ENCODE measurements at places on chromosomes 1 and 21.

DNA sequence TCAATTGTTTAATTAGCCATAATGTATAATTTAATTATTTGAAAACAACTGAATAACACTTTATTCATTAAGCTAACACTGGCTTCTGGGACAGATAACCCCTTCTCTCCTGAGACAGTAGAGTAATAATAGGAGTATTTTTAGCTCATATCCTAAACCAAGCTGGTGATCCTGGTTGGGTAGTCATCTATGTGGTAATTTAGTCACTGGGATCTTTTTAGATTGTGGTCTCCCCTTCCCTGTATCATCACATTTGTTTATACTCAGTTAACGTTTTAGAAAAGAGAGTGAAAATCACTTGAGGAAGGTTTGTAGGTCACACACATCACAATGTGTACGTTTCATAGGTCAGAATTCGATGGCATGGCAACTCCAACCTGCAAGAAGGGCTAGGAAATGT, 1356.6 kb upstream of the ADGRL2 start:
- DNase-seq, result no peak

DNA sequence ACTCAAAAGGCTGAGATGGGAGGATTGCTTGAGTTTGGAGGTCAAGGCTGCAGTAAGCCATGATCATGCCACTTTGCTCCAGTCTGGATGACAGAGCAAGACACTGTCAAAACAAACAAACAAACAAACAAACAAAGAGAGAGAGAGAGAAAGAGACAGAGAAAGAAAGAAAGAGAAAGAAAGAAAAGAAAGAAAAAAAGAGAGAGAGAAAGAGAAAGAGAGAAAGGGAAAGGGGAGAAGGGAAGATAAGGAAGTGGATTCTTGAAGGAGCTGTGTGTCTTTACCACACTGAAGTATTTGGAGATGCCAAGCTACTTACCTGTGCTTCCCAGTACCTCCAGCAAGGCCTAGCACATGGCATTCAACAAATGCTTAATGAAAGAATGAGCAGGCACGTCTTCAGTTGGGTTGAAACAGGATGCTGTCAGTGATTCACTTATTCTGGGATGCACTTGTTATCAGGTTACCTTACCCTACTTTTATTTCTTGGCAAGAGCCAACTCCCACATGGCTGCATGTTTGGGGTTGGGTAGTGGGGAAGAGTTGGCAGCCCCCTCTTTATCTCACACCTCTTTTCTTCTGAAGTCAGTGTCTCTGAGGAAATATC, 28.8 kb downstream of the CD101 start:
- DNase-seq, result no peak

DNA sequence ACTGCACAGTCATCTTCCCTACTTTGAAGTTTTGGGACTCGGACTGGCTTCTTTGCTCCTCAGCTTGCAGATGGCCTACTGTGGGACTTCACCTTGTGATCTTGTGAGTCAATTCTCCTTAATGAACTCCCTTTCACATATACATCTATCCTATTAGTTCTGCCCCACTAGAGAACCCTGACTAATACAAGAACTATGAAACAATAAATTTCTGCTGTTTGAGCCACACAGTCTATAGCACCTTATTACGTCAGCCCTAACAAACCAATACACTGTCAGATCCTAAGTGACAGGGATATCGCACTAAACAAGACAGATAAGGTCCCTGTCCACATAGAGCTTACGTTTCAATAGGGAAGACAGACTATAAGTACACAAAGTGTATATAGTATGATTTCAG, 120.1 kb downstream of the PLPP3 start:
- DNase-seq, result no peak

DNA sequence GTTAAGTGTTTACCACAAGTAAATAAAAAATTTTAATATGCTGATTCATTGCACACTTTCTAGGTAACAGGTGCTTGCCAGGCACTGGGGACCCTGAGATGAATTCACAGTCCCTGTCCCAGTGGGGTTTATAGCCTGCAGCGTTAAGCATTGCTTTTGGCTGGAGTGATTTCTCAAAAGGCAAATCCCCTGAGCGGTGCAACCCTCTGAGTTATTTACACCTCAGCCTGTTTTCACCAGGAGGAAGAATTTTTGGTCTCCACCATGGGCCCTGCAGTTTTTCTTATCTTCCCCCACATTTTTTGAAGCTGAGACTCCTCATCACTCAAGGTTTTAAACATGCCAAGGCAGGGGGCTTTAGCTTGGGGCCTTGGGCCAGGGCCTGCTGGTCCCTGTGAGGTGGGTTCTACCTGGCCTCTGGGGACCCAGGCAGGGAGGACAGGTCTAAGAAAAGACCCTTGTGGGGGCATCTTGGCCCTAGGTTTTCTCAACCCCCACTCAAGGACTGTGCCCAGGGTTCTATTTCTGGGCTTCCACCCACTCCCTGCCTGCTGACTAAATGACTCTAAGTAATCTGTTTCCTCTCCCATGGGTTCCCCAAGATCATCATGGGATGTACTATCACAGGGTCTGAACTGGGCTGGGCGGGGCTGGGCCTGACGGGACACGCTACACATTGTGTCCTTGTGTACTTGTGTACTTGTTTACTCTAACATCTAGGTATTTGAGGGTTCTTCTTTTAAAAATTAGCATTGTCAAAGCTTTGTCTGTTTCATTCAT, 10.2 kb upstream of the CHIT1 start:
- DNase-seq, result no peak

GRCh38 chr1:67060811-67061218, 6.9 kb upstream of the SLC35D1 start:
- no peak for DNase-seq

- DNase-seq, result no peak
These were observed 283.0 kb upstream of the PLXNA2 start for GRCh38 chr1:208527156-208527555.

GRCh38 chr1:183291216-183291762, 105.2 kb downstream of the LAMC2 start:
- no peak for DNase-seq

DNA sequence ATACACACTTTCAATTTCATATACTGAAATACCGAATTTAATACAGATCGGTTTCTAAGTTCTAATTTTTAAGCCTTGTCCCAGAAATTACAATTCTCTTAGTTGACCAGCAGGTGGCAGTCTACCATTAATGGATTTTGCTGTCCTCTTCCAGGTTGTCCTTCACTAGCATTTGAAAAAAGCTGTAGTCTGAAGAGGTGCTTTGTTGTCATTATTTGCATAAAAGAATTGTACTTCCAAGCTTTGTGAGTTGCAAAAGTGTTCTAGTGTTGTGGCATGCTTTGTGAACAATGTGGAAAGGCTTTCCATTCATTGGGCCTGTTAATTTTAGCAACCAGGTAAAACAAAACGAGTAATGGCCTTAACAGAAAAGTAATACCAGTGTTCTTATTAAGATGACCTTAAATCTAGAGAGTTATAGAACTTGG, 193.6 kb downstream of the RPS6KC1 start:
- peak; percentile 37 for DNase-seq

GRCh38 chr1:182101415-182102042, 40.0 kb upstream of the ZNF648 start:
- DNase-seq, result peak; percentile 87

GRCh38 chr1:65119951-65120350, 28.1 kb upstream of the AK4 start:
- DNase-seq, result no peak

- DNase-seq, result no peak
These were observed 89.5 kb downstream of the OLFM3 start for GRCh38 chr1:101907264-101907663.

GRCh38 chr1:108703939-108704338, 8.8 kb upstream of the FNDC7 start:
- DNase-seq, result no peak

Data from iPS DF 6.9 (cell line).